ENCODE measurements at places on chromosomes 5 and 9. TPM values are rescaled to one million over a fixed set of nuclear protein-coding genes. Genes with fewer than 3 reads are reported as not detected.

The PCDHB2 gene
- polyA plus RNA-seq, result 0.23 TPM

The TMEM252 gene
- not detected for polyA plus RNA-seq

The SAXO1 gene
- 0.08 TPM for polyA plus RNA-seq

The GOLGA1 gene
- 10.1 TPM for polyA plus RNA-seq

The HINT1 gene
- 168 TPM for polyA plus RNA-seq

The PCDHGA7 gene
- polyA plus RNA-seq, result 0.92 TPM

The AK8 gene
- 1.0 TPM for polyA plus RNA-seq

The LOX gene
- polyA plus RNA-seq, result 1.4 TPM

The FRMD3 gene
- 1.5 TPM for polyA plus RNA-seq

The NR2F1-AS1 gene
- polyA plus RNA-seq, result 3.1 TPM

The PCDHGA5 gene
- polyA plus RNA-seq, result 1.1 TPM

The LECT2 gene
- not detected for polyA plus RNA-seq

The TERT gene
- polyA plus RNA-seq, result not detected

The EIF4EBP3 gene
- polyA plus RNA-seq, result 52.7 TPM

The ANKRD18B gene
- polyA plus RNA-seq, result not detected

The ACTBL2 gene
- not detected for polyA plus RNA-seq

The ITGA2 gene
- polyA plus RNA-seq, result 0.30 TPM

The PCDHGB4 gene
- polyA plus RNA-seq, result 0.56 TPM

The FAM78A gene
- polyA plus RNA-seq, result 0.45 TPM

The HARS1 gene
- polyA plus RNA-seq, result 46.8 TPM

The ITK gene
- polyA plus RNA-seq, result 0.30 TPM

The CBY3 gene
- polyA plus RNA-seq, result not detected

The RNF44 gene
- polyA plus RNA-seq, result 18.0 TPM

The PTCH1 gene
- 7.2 TPM for polyA plus RNA-seq

The PLEKHG4B gene
- 0.42 TPM for polyA plus RNA-seq

The ADGRV1 gene
- 6.9 TPM for polyA plus RNA-seq

The MARVELD2 gene
- polyA plus RNA-seq, result 5.6 TPM

The LEAP2 gene
- 3.9 TPM for polyA plus RNA-seq

The FOXI1 gene
- 0.49 TPM for polyA plus RNA-seq

Measured in pancreas (tissue), 10 donors.